ENCODE measurements at places on chromosomes 2 and 18.

DNA sequence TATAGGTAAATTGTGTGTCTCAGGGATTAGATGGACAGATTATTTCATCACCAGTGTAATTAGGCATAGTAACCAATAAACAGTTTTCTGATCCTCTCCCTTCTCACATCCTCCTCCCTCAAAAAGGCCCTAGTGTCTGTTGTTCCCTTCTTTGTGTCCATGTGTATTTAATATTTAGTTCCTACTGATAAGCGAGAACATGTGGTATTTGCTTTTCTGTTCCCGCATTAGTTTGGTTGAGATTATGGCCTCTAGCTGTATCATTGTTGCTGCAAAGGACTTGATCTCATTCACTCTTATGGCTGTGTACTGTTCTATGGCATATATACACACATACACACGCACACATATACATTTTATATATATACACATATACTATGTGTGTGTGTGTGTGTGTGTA is 866.2 kb downstream of the CCDC85A start:
- H3K4me3 ChIP-seq: no peak overlapping the region
- no peaks in the 10 kb centered on the region for H3K4me1 ChIP-seq
- peaks cover 6% of the 10 kb centered on the region for H3K27me3 ChIP-seq
- no peak overlapping the region for H3K27ac ChIP-seq

DNA sequence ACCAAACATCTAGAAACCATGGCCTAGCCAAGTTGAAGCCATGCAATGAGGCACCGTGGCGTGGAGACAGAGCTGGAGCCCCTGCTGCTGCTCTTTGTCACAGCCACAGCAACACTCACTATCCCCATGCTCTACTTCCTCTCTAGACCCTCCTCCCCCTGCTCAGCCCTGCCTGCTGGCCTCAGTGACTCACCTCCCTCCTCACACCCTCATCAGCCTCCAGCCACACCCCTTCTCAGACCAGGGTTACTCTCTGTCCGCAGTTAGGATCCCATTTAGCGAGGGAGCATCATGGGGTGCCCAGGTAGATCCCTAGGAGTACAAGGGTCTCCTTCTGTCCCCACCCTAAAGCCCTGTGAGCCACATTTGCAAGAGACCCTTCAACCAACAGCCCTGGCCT is 25.4 kb upstream of the SOX11 start:
- peaks cover 6% of the 10 kb centered on the region for H3K4me1 ChIP-seq
- no peak for DNase-seq
- no peak overlapping the region for H3K4me3 ChIP-seq
- H3K27ac ChIP-seq: no peak overlapping the region
- H3K36me3 ChIP-seq: no peaks in the 10 kb centered on the region
- peaks cover 6% of the 10 kb centered on the region for H3K27me3 ChIP-seq

DNA sequence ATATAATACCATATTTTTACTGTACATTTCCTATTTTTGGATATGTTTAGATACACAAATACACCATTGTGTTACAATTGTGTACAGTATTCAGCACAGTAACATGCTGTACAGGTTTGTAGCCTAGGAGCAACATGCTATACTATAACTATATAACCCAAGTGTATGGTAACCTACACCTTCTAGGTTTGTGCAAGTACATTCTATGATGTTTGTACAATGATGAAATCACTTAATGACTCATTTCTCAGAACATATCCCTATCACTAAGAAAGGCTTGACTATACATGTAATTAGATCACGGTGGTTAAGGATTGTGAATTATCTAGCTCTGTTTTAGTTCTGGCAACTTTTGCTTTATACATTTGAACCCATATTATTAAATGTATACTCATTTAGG is 31.3 kb downstream of the NPHP1 start:
- no peaks in the 10 kb centered on the region for H3K36me3 ChIP-seq
- H3K27me3 ChIP-seq: no peaks in the 10 kb centered on the region
- no peak for DNase-seq
- H3K27ac ChIP-seq: no peak overlapping the region

DNA sequence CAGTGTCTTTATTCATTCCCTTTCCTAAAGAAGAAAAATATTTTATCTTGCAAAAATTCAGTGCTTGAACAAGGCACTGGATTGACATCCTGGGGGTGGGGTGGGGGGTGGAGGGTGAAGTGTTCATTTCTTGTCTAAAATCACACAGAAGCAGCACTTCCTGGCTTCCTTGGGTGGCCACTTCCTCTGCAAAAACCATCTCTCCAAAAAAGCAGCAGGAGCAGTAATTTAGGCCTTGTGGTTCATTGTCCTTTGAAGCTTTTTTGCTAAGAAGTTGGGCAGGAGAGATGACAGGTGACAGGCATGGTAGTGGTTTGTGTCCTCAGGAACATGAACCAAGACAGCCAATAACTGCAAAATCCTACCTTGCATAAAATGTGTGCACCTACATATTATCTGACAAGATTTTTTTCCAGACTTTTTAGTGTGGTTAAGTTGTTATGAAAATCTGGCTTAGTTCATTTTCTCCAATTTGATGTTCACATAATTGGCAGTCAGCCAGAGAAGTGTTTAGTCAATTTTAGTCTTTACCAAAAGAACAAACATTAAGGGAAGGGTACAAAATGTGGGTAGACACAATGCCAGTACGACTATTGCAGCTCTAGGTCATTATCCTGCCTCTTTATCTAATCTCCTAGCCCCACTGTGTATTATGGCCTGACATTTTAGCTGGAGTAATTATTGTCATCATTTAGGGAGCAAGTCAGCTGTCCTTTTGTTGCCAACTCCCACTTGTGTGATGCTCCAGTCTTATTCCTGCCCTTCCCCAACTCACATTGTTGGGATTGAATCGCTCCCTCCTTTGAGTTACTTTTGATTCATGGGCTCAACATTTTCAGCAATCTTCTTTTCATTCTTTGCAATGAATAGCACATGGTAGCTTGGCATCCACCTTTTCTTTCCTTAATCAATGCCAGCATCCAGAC is 177.2 kb downstream of the MYO3B start:
- no peak overlapping the region for H3K27ac ChIP-seq
- DNase-seq: no peak
- H3K27me3 ChIP-seq: peaks cover 24% of the 10 kb centered on the region
- peaks cover 4% of the 10 kb centered on the region for H3K4me1 ChIP-seq

DNA sequence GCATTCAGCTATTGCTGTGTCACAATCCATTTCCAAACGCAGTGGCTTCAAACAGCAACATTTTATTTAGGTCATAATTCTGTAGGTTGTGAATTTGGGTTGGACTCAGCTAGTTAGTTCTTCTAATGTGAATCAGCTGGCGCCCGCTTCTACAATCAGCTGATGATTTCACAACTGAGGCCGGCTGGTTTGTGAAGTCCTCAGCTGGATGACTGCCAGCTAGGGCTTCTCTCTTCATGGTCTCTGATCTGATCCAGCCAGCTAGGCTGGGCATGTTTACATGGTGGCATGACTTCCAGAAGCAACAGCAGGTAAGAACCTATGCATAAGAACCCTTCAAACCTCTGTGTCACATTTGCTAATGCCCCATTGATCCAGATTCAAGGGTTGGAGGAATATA is 172.0 kb downstream of the SLC4A10 start:
- H3K27ac ChIP-seq: no peak overlapping the region
- H3K4me3 ChIP-seq: no peak overlapping the region
- DNase-seq: no peak
- H3K27me3 ChIP-seq: peaks cover 6% of the 10 kb centered on the region
- H3K36me3 ChIP-seq: no peaks in the 10 kb centered on the region

GRCh38 chr18:38654946-38655345 is 1089.3 kb upstream of the CELF4 start:
- no peak overlapping the region for H3K4me3 ChIP-seq
- H3K27me3 ChIP-seq: peaks cover 7% of the 10 kb centered on the region
- no peak for DNase-seq
- no peak overlapping the region for H3K27ac ChIP-seq

GRCh38 chr2:222504719-222505118 is 80.4 kb downstream of the SGPP2 start:
- no peak overlapping the region for H3K4me3 ChIP-seq
- no peak overlapping the region for H3K27ac ChIP-seq
- no peak for DNase-seq
- H3K27me3 ChIP-seq: peaks cover 27% of the 10 kb centered on the region
- no peaks in the 10 kb centered on the region for H3K36me3 ChIP-seq

GRCh38 chr2:8169443-8169842 is 512.4 kb upstream of the ID2 start:
- H3K4me1 ChIP-seq: peaks cover 23% of the 10 kb centered on the region
- no peaks in the 10 kb centered on the region for H3K27me3 ChIP-seq
- no peak overlapping the region for H3K4me3 ChIP-seq
- DNase-seq: no peak
- H3K36me3 ChIP-seq: no peaks in the 10 kb centered on the region

DNA sequence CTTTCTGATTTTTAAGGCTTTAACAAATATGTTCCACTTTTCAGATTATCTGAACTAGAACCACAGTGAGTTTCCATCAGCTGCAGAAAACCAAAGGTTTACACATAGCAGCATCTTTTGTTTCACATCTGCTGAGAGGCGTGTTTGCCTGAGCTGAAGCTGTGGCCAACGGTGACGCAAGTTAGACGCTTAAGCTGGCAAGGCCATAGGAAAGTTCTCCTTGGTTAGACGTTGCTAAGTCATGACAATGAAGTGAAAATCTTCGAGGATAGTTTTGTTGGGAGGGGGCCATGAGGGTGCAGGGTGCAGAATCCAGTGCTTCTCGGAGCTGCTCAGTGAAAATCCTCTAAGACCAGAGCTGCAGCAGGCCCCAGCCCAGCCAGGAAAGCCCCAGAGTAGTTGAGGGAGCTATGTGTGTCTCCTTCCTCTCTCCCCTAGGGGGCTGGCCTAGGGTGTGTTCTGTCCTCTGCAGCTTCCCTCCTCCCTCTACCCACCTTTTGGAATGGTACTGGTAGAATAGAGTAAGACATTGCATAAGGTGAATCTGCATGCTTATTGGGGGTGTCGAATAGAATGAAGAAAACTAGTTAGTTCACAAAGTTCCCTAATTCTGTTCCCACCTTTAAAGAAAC is 105.4 kb downstream of the FHOD3 start:
- no peaks in the 10 kb centered on the region for H3K4me1 ChIP-seq
- H3K27ac ChIP-seq: no peak overlapping the region
- no peak for DNase-seq
- no peaks in the 10 kb centered on the region for H3K36me3 ChIP-seq
- no peak overlapping the region for H3K4me3 ChIP-seq

GRCh38 chr2:9415516-9416169 is 7.7 kb downstream of the ITGB1BP1 start:
- DNase-seq: no peak
- H3K27me3 ChIP-seq: no peaks in the 10 kb centered on the region
- peaks cover 9% of the 10 kb centered on the region for H3K4me1 ChIP-seq
- H3K27ac ChIP-seq: no peak overlapping the region
- no peak overlapping the region for H3K4me3 ChIP-seq
- peaks cover 24% of the 10 kb centered on the region for H3K36me3 ChIP-seq

DNA sequence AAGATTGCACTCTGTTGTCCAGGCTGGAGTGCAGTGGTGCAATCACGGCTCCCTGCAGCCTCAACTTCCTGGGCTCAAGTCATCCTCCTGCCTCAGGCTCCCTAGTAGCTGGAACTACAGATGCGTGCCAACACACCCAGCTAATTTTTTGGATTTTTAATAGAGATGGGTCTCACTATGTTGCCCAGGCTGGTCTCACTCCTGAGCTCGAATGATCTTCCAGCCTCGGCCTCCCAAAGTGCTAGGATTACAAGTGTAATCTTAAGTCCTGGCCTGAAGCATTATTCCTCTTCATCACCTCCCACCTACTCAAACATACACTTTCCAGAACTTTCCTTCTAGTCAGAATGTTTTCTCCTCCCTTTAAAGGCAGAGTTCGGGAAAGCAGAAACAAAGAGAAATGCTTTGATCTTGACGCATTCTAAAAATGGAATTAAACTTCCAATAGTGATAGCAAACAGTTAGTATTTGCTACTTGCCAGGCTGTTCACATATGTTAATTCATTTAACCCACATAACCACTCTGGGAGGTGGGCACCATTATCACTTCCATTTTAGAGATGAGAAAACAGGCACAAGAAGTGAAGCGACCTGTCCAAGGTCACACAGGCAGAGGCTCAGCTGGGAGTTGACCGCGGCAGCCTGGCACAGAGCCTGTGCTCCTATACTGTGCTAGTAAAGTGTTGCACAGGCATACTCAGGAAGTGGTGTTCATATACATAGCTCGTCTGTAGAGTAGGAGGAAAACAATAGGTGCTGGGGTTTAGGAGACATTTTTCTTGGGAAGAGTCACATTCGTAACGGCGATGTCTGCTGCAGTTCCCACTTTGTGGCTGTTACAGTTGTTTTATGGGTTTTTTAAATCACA is 24.6 kb downstream of the TEX44 start:
- peaks cover 54% of the 10 kb centered on the region for H3K4me1 ChIP-seq
- H3K27ac ChIP-seq: peak overlapping the region; percentile 28
- no peak overlapping the region for H3K4me3 ChIP-seq
- H3K36me3 ChIP-seq: no peaks in the 10 kb centered on the region
- H3K27me3 ChIP-seq: no peaks in the 10 kb centered on the region

DNA sequence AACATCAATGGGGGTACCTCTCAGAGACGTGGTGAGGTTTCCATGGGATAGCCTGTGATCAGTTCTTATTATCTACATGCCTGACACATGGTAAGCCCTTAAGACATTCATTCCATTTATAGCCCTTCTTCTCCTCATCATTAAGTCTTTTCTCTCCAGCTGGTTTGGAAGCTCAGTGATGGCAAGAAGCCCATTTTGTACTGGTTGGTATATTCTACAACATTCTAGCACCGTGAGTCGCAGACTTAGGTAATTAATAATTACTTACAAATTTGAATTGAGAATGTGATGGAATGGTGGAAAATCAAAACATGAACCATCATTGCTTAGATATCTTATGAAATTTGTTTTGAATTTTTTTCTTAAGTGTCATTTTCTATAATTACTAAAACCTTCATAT is 472.6 kb downstream of the DLGAP1 start:
- no peak overlapping the region for H3K27ac ChIP-seq
- H3K36me3 ChIP-seq: peaks cover 6% of the 10 kb centered on the region
- H3K4me3 ChIP-seq: no peak overlapping the region
- no peak for DNase-seq
- no peaks in the 10 kb centered on the region for H3K27me3 ChIP-seq

DNA sequence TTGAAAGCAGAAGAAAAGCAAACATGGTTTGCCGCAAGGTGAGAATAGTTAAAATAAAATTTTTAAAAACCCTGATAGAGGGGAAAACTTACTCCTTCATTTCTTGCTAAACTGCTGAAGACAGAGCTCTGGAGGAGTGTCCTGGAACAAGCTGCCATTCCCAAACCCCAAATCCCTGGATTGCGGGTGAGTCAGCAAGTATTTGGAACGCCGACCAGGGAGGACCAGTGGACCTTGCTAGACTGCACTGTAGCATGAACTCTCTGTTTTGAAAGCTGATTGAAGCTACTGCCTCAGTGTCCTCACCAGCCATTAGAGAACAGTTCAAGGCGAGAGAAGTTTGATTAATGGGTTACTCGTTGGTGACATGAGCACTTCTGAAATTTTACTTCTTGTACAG is 99.4 kb upstream of the RASGRP3 start:
- no peak overlapping the region for H3K4me3 ChIP-seq
- H3K27ac ChIP-seq: no peak overlapping the region
- DNase-seq: no peak
- H3K27me3 ChIP-seq: no peaks in the 10 kb centered on the region

DNA sequence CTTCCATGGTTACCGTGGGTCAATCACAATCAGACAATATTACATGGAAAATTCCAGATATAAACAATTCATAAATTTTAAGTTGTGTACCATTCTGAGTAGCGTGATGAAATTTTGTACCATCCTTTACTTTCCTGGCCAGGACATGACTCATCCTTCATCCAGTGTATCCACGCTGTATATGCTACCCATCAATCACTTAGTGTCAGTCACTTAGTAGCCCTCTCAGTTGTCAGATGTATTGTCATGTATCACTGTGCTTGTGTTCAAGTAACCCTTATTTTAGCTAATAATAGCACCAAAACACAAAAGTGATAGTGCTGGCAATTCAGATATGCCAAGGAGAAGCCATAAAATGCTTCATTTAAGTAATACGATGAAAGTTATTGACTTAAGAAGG is 282.6 kb downstream of the CPS1 start:
- DNase-seq: no peak
- no peaks in the 10 kb centered on the region for H3K27me3 ChIP-seq
- no peaks in the 10 kb centered on the region for H3K4me1 ChIP-seq

All from mesothelial cell of epicardium (in vitro differentiated cells).